CD4-positive, alpha-beta T cell (primary cell): ENCODE measurements at places on chromosomes 3 and 15.

DNA sequence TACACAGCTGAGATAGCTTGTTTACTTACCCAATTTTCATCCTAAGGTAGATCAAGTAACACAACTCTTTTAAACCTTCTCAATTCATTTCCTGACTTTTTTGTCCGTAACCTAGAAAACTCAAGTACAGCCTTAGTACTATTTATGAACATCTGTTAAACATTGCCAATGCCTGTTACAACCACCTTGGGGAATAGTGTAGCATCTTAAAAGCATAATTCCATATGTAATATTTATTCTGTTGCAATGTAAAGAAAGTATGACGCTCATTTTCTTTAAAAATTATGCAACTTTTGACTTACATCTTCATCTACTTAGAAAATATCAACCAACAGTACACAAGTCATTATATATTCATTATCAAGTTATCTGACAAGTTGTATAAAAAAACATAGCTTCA lies 54.6 kb downstream of the SUCLG2 start:
- peaks cover 21% of the 10 kb centered on the region for H3K4me1 ChIP-seq
- no peak overlapping the region for H3K4me3 ChIP-seq
- H3K36me3 ChIP-seq, result peaks cover 18% of the 10 kb centered on the region
- H3K27me3 ChIP-seq, result no peaks in the 10 kb centered on the region
- no peak overlapping the region for H3K27ac ChIP-seq
- DNase-seq, result no peak

DNA sequence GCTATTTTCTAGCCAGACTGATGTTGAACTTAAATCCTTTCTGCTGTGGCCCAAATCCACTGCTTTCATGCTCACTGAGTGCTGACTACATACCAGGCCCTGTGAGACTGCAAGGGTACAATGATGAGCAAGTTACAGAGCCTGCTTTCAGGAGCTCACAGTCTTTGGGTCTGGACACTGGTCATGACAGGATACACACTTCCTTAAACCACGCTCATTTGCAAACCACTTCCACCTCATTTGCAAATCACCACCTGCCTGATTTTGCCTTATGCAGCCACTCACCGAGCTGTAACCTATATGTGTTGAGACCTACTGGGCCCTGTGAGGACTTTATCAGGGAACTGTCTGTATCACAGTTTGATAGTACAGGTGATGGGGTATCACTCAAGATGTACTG lies 50.2 kb upstream of the LRRC58 start:
- H3K27ac ChIP-seq, result no peak overlapping the region
- DNase-seq, result no peak
- H3K4me1 ChIP-seq, result no peaks in the 10 kb centered on the region

GRCh38 chr15:84681831-84682230 lies 23.8 kb upstream of the NMB start:
- no peaks in the 10 kb centered on the region for H3K27me3 ChIP-seq
- peaks cover 4% of the 10 kb centered on the region for H3K4me1 ChIP-seq
- H3K36me3 ChIP-seq, result peaks cover 29% of the 10 kb centered on the region
- no peak overlapping the region for H3K27ac ChIP-seq
- H3K4me3 ChIP-seq, result no peak overlapping the region

- H3K4me3 ChIP-seq, result no peak overlapping the region
- H3K27ac ChIP-seq, result no peak overlapping the region
- H3K27me3 ChIP-seq, result no peaks in the 10 kb centered on the region
Observed at GRCh38 chr3:9087831-9088413, 124.7 kb upstream of the RAD18 start.

- peak; percentile 11 for DNase-seq
- H3K27ac ChIP-seq, result no peak overlapping the region
- H3K4me3 ChIP-seq, result peak overlapping the region; percentile 70
- peaks cover 21% of the 10 kb centered on the region for H3K36me3 ChIP-seq
Observed at GRCh38 chr3:121836064-121836463, 1.1 kb downstream of the EAF2 start.

DNA sequence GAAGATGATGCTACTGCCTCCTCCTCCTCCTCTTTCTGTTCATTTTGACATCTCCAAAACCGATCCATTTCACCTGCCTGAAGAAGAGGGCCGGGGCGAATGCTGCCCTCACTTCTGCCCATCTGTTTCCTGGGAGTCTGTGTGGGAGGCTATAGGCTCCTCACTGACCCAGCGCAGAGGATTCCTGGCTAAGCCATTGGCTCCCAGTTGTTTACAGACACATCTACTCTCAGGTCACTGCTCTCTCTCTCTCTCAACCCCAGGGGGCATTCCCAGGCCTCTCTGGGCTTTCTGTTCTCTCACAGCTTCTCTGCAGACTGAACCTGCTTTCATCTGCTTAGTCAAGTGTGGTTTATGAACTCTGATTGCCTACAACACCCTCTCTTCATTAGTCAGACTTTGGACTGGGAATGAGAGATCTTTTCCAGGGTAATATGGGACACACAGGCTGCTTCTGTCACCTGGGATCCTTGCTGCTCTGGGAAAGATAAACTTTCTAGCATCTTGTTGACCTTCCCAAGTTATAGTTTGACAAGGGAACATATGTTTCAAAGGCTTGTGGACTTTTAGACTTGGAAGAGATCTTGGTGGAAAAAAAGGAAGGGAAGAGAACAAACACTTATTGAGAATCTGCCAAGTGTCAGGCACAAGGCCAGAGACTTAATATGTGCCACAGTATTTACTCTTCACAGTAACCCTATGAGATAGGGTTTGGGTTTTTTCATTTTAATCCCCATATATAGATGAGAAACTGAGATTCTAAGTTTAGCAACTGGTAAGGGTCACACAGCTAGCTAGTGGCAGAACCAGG lies 30.2 kb upstream of the USP3 start:
- peak; percentile 82 for DNase-seq
- peaks cover 61% of the 10 kb centered on the region for H3K4me1 ChIP-seq
- H3K4me3 ChIP-seq, result no peak overlapping the region
- no peaks in the 10 kb centered on the region for H3K36me3 ChIP-seq
- no peak overlapping the region for H3K27ac ChIP-seq

GRCh38 chr3:100144255-100144866 lies 30.1 kb upstream of the FILIP1L start:
- no peak overlapping the region for H3K27ac ChIP-seq
- H3K4me3 ChIP-seq, result no peak overlapping the region
- no peak for DNase-seq
- no peaks in the 10 kb centered on the region for H3K27me3 ChIP-seq
- H3K36me3 ChIP-seq, result peaks cover 4% of the 10 kb centered on the region

- no peak overlapping the region for H3K4me3 ChIP-seq
- no peaks in the 10 kb centered on the region for H3K27me3 ChIP-seq
- no peaks in the 10 kb centered on the region for H3K4me1 ChIP-seq
- H3K36me3 ChIP-seq, result peaks cover 92% of the 10 kb centered on the region
Observed at GRCh38 chr15:79881668-79882067, 15.1 kb downstream of the MTHFS start.

- no peak overlapping the region for H3K27ac ChIP-seq
- peaks cover 19% of the 10 kb centered on the region for H3K4me1 ChIP-seq
- no peak overlapping the region for H3K4me3 ChIP-seq
- H3K27me3 ChIP-seq, result peaks cover 25% of the 10 kb centered on the region
Observed at GRCh38 chr3:71779674-71780377, 5.1 kb downstream of the PROK2 start.

GRCh38 chr3:56132762-56133161 lies 335.5 kb downstream of the ERC2 start:
- no peaks in the 10 kb centered on the region for H3K4me1 ChIP-seq
- DNase-seq, result no peak
- H3K27me3 ChIP-seq, result no peaks in the 10 kb centered on the region
- no peak overlapping the region for H3K4me3 ChIP-seq
- H3K36me3 ChIP-seq, result no peaks in the 10 kb centered on the region

- no peak overlapping the region for H3K27ac ChIP-seq
- no peak for DNase-seq
- no peaks in the 10 kb centered on the region for H3K27me3 ChIP-seq
- no peaks in the 10 kb centered on the region for H3K36me3 ChIP-seq
- no peaks in the 10 kb centered on the region for H3K4me1 ChIP-seq
Observed at GRCh38 chr3:62688050-62688449, 187.2 kb downstream of the CADPS start.

- H3K27me3 ChIP-seq, result no peaks in the 10 kb centered on the region
- H3K27ac ChIP-seq, result no peak overlapping the region
- H3K4me1 ChIP-seq, result no peaks in the 10 kb centered on the region
- DNase-seq, result no peak
- H3K36me3 ChIP-seq, result no peaks in the 10 kb centered on the region
Observed at GRCh38 chr3:177308911-177309310, 111.6 kb upstream of the TBL1XR1 start.
